ENCODE measurements at places on chromosomes 3 and 15. TPM values are rescaled to one million over a fixed set of nuclear protein-coding genes. Genes with fewer than 3 reads are reported as not detected.

Gene MKRN2OS
- total RNA-seq = not detected

Gene TMEM62
- total RNA-seq = 11.5 TPM

Gene AADACL2
- not detected for total RNA-seq

Gene GABRG3
- 0.18 TPM for total RNA-seq

Gene CYP11A1
- total RNA-seq = 1.2 TPM

Gene PARP16
- 9.0 TPM for total RNA-seq

- DNase-seq = peak; percentile 7
Observed at GRCh38 chr15:32030795-32031194, 480 bp downstream of the CHRNA7 start.

GRCh38 chr15:64847016-64847415 lies 5.3 kb downstream of the PLEKHO2 start:
- no peak for DNase-seq

DNA sequence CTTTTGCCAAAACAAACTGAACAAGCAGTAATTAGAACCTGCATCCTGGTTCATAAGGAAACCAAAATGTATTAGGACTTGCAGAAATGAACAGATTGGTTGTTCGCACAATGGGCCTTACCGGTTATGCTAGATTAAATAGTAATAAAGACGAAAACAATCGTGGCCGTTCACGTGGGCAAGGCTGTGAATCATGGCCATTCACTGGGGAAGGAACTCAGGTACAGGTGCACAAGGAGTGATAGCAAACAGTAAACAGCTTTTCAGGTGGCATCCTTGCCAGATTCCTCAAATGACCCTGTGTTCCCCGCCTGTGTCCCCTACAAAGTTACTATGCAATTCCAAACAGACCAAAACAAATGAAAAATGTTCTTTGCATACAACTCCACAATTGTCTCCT lies 8.2 kb downstream of the LRIG1 start:
- DNase-seq = no peak

DNA sequence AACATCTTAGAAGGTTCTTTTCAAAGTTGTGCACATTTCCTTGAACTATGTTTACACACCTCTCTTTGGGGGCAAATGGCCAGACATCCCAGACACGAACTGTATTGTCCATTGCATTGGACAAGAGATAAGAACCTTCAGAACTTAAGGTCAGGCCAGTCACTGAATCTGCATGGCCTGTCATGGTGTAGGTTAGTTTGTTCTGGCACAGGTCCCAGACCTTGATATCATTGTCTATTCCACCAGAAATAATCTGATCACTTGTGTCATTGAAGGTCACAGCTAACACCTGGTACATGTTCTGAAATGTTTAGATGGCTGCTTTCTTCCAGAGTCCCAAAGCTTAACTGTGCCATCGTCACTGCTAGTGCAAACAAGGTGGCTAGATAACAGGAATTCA lies 55.7 kb downstream of the KCNAB1 start:
- no peak for DNase-seq

GRCh38 chr15:90483637-90484036 lies 46.1 kb upstream of the CRTC3 start:
- no peak for DNase-seq

DNA sequence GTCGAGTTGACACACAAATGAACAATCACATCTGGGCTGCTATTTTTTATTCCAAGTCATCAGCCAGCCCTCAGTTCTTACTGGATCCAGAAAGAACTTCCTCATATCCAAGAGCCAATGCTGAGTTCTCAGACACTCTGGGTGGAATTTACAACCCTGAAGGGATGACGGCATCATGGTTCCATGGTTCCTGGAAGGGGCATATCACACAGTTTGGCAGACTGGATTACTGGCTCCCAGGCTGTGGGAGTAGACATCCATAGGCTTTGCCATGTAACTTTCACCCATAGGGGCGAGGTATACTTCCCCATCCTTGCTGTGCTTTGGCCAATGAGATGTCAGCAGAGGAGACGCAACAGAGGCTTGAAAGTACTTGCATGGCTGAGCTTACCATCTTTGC lies 26.9 kb upstream of the KBTBD12 start:
- no peak for DNase-seq

GRCh38 chr15:25877681-25878080 lies 14.6 kb upstream of the ATP10A start:
- DNase-seq = no peak

GRCh38 chr15:44801364-44801763 lies 65.0 kb downstream of the TRIM69 start:
- DNase-seq = no peak

DNA sequence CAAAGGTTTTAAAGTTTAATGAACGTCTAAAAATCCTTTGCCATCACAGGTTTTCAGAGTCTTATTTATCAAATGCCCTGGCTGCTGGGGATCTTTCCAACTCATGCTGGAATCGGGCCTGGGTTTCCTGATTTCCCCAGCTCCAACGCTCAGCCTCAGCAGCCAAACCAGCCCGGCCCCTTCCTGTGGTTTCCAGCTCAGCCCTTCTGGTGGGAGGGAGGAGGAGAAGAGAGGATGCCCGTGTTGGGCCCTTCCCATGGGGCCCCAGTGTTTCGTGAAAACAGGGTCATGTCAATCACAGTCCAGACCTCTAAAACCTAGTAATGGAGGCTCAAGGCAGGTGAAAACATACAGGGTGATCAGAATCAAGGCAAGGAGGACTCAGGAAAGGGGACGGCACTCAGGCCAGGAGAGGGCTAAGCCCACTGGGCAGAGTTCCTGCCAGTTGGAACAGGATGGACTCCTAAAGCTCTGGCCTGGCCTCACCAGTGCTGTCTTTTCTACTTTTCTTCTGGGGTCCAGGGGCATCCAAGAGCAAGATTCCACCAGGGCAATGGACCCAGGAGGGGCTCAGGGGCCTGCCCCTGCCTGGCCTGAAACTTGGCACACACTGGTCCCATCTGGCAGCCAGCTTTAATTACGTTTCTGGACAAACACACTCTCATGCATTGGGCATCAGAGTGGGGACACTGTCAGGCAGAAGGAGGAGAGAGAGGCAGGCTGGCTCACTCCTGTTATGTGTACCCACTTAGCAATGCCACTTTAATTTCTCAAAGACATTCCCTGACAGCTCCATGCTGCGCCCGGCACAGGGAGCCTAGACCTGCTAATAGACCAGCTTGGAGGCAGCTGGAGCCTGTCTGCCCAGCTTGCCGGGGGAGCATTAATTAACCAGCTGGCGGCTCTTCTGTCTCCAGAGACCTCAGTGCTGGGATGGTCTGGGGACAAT lies 194.6 kb downstream of the FAM43A start:
- DNase-seq = peak; percentile 77

DNA sequence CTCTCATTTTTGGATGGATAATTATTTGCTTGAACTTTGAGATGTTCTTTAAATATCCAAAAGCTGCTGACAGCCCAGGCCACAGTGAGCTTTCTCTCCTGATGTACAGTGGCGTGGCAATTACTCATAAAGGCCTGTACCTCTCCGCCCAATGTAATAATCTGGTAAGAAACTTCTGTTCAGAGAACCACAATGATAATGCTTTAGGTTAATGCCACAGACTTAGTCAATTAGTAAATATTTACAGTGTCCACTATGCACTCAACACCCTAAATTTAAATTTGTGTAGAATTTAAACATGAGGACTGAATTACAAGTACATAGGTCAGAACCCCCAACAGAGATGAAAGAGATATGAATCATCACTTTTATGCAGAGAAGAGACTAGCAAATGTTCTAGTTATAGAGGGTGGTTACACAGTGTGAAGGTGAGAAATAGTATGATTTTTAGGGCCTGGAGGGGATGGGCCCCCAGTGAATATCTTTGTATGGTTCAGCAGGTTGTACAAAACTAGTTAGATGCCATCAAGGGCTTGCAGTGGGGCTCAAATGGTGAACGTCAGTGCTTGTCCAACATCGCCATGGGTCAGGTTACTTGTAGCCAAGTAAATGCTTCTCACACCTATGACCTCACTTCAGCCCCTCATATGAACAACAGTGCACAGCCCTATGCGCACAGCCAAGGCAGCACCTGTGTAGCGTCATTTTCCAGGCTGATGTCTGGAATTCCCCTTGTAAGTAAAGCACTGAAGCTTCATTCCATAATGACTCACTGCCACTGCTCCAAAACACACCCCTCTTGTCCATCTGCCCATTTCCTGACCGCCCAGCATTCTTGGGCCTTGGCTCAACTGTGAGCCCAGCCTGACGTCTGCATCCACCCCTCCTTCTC lies 13.3 kb downstream of the ABHD2 start:
- DNase-seq = peak; percentile 92
